Retina (tissue), 1 donor: ENCODE measurements at places on chromosomes 4 and X.

- no peak for DNase-seq
Measured at GRCh38 chr4:68326141-68326540, 23.7 kb downstream of the YTHDC1 start.

DNA sequence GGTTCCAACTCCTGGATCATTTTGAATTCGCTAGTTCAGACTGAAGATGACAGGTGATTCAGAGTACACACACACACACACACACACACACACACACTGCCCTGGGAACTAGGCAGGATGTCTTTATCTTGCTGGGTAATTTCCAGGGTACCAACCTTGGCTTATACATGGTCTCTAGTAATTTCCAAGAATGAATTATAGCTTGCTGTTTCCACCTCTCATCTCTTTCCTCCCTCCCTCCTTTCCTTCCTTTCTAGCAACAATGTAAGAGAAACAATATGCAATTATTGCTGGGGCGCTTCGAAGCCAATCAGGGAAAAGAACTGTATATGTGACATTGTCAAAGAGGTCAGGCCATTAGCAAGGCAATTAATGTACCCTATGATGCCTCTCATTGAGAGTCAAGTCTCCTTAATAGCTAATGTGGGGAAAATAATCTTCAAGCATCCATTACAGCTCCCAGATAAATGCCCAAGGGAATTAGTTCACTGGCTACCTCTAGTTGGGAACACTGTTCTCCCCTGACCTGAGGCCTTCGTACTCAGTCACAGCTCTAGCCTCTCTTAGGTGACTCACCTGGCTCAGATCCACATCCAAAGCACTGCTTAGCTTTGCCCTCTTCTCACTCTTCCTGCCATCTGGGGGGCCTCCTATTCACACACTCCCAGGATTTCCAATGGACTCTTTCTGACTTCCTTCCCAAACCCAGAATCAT, 311.5 kb downstream of the PPP1R2C start:
- no peak for DNase-seq

DNA sequence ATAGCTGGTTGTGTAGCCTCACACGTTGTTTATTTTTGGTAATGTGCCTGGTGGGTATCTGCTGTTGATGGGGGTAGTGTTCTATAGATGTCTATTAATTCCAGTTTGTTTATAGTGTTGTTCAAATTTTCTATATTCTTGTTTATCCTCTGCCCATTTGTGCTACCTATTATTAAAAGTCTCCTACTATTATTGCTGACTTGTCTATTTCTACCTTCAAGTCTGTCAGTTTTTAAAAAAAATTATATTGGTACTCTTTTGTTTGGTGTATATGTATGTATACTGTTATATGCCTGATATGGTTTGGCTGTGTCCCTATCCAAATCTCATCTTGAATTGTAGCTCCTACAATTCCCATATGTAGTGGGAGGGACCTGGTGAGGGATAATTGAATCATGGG, 578.6 kb downstream of the PCDH7 start:
- no peak for DNase-seq

DNA sequence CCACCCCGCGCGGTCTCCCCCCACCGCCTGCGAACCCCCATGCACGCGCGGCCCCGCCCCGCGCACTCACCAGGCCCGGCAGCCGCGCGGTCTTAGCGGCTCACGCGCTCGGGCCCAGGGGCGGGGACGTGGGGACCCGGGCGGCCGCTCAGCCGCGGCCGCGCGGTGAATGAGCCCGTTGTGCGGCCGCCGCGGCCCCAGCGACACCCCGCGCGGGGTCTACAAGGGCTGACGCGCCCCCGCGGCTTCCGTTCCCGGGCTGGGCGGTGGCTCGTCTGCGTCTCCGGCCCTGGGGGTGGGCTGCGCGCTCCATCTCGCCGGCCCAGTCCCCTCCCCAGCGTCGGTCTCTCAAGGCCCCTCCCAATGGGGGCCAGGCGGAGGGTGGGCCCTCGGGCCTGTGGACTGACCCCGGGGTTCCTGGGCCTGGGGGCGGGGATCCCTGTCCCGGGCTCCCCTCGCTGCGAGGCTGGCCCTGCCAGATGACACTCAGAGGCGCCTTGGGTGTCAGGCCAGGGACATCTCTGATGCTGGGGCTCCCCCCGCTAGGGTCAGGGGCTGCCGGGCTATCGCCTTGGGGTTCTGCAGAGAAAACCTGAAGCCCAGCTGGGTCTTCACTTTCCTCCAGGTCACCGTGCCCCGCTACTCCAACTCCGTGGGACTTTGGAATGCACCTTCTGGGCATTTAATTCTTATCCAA, 4.3 kb upstream of the SLC26A1 start:
- DNase-seq = peak; percentile 48

DNA sequence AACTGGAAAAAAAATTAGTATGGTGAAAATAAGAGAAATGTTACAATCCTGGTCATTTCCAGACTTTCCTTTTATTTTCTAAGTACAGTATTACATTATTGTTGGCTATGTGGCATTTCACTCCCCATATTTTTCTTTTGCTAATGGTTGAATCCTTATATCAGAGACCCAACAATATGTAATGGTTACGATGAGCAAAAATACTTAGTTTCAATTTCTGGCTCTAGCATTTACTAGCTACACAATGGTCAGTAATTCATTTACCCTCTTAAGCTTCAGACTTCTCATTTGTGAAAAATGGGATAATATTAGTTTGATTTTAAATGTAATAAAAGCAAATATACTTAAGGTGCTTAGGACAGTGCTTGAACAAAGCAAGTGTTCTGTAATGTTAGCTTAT, 942.9 kb upstream of the PABPC4L start:
- no peak for DNase-seq

GRCh38 chr4:7863911-7864681, 75.6 kb downstream of the AFAP1 start:
- no peak for DNase-seq

- no peak for DNase-seq
Measured at GRCh38 chr4:172143605-172144314, 330.6 kb downstream of the GALNTL6 start.

GRCh38 chr4:158444621-158445020, 77.1 kb upstream of the RXFP1 start:
- DNase-seq = no peak

DNA sequence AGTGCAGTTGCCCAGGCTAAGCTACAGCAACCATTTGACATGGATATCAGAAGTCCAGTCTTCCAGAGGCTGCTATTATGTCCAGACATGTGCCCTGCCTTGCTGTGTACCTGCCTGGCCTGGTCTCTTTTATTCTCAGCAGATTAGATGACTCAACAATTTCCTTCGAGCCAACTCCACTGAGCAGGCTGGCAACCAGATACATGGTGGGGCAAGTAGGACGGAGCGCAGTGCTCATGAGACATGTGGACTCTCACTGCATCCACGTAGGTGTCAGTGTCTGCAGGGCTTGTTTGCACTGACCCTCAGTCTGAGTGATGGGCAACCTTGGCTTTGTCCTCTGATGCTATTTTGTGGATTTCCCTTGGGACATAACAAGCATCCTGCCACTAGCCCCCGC, 7.2 kb upstream of the MAGEA11 start:
- no peak for DNase-seq

DNA sequence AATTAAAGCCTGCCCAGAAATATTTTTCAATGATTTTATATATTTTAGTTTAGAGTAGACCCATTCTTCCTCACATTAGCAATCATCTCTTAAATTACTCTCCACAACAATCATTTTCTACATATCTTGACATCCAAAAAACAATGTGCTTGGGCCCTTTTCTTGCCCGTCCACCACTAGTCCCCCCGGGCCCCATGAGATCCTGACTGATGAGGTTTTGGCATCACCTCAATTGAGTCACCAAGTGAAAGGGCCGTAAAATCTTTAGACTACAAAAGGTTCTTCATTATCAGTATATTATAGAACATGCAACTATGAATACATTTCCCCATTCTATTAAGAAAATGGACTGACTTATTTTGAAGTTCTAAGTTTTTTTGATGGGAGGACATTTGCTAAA, 4.0 kb upstream of the CDKL2 start:
- DNase-seq = no peak

- no peak for DNase-seq
Measured at GRCh38 chrX:69262036-69262936, 97.0 kb upstream of the PJA1 start.

GRCh38 chr4:89101256-89102161, 9.8 kb upstream of the TIGD2 start:
- DNase-seq = no peak

GRCh38 chrX:50978920-50979682, 68.6 kb downstream of the BMP15 start:
- DNase-seq = no peak

DNA sequence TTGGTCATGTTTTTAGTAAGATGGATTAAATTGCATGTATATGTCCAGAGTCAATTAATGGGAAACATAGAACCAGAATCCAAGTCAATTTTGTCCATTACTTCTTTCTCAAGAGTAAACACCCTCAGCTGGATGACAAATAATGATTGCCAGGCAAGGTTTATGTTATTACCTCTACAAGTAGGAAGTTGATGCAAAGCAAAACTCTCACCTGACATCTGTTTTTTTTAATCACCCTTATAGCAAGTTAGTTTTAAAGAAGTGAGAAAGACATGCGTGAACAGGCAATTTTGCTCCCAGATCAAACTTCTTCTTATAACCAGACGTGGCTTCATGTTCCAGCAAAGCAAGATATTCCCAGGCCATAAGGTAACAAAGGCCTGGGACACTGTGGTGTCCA, 348.5 kb upstream of the FTHL17 start:
- no peak for DNase-seq

GRCh38 chr4:158856852-158857251, 88.0 kb downstream of the FNIP2 start:
- DNase-seq = no peak

DNA sequence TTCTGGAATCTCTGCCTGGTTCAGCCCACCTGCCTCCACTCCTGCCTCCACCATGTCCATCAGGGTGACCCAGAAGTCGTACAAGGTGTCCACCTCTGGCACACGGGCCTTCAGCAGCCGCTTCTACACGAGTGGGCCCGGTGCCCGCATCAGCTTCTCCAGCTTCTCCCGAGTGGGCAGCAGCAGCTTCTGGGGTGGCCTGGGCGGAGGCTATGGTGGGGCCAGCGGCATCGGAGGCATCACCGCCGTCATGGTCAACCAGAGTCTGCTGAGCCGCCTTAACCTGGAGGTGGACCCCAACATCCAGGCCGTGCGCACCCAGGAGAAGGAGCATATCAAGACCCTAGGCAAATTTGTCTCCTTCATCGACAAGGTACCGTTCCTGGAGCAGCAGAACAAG, 28.4 kb upstream of the GABRA3 start:
- no peak for DNase-seq

DNA sequence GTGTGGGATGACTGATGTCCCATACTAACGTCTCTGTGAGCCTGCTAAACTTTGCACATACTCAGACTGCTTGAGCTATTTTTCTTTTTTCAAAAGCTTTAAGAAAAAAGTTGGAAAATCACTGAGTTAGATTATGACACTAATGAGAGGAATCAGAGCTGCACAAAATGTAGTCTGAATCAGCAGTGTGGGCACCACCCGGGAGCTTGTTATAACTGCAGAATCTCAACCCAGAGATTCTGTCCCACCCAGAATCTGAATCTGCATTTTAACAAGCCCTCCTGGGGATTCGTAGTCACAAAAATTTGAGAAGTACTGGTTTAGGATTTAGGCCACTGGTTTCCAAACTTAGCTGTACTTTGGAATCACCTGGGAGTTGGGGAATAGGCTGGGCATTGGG, 102.1 kb upstream of the MID1IP1 start:
- no peak for DNase-seq

GRCh38 chrX:6446582-6446981, 88.3 kb downstream of the VCX3A start:
- DNase-seq = no peak
